ENCODE measurements at places on chromosomes 1 and 21. TPM values are rescaled to one million over a fixed set of nuclear protein-coding genes. Genes with fewer than 3 reads are reported as not detected.

The OR6K3 gene
- total RNA-seq: not detected

The PAX7 gene
- total RNA-seq: not detected

The OPTC gene
- total RNA-seq: not detected

The MX1 gene
- 3.6 TPM for total RNA-seq

The IL12RB2 gene
- total RNA-seq: not detected

The NCF2 gene
- total RNA-seq: 0.16 TPM

All from bronchial smooth muscle cell (primary cell).